Frontal cortex (tissue), 4 donors: ENCODE measurements at places on chromosomes 1 and 21. TPM values are rescaled to one million over a fixed set of nuclear protein-coding genes. Genes with fewer than 3 reads are reported as not detected.

ITLN2 gene
- total RNA-seq = not detected

CALML6 gene
- not detected for total RNA-seq

OR2T2 gene
- total RNA-seq = not detected

DNA sequence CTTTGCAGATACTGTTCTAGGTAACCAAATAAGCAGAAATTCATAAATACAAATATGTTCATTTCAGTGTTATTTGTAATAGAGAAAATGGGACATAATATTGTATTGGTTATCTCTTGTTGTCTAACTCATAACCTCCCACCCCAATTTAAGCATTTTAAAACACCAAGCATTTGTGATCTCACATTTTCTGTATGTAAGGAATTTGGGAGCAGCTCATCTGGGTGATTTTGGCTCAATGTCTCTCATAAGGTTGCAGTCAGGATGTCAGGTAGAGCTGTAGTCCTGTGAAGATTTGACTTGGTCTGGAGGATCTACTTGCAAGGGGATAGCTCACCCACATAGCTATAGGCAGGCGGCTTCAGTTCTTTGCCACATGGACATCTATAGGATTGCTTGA is 29.5 kb downstream of the CEP350 start:
- DNase-seq = no peak

DNA sequence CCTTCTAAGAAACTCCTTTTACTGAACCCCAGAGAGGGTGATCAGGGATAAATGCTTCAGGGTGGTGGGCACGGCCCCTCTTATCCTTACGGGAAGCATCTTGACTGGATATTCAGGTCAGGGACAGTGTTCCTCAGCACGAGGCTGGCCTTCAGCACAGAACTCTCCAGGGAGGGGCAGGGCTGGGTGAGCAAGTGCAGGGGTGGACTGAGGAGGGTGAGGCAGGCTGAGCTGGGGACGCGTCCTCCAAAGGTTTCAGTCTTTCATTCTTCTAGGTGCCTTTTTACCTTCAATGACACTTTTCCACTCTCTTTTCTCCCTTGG is 52.3 kb downstream of the RASSF5 start:
- DNase-seq = no peak

- no peak for DNase-seq
Observed at GRCh38 chr1:235226933-235227332, 65.9 kb upstream of the RBM34 start.

- DNase-seq = no peak
Observed at GRCh38 chr1:16083486-16083885, 10.0 kb upstream of the FAM131C start.

- DNase-seq = no peak
Observed at GRCh38 chr1:9654834-9655723, 3.5 kb downstream of the PIK3CD start.

DNA sequence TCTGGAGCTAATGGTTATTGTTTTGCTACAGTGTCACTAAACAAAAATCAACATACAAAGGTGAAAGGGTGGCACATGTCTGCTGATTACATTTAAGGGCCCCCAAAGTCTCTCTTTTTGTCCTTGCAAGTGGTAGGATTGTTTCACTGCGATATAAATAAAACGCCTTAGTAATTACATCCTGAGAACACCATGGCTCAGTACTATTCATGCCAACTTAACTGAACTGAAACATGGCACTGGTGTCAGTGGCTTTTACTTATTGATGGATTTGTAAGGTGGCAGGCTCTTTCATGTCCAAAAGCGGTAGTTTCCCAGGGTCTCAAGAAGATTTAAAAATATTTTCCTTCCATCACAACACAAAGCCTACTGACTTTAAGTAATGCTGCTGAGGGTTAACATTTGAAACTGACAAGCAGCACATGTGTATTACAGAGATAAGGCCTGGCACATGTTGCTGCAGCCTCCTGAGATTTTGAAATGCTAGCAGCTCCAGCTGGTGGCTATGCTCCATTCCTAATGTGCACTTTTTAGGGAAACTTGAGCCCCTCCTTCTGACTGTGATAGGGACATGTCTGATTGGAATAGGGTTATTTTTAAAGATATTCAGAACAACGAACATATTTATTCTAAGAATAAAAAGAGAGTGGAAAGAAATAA is 86.8 kb downstream of the ATP1B1 start:
- DNase-seq = no peak

DNA sequence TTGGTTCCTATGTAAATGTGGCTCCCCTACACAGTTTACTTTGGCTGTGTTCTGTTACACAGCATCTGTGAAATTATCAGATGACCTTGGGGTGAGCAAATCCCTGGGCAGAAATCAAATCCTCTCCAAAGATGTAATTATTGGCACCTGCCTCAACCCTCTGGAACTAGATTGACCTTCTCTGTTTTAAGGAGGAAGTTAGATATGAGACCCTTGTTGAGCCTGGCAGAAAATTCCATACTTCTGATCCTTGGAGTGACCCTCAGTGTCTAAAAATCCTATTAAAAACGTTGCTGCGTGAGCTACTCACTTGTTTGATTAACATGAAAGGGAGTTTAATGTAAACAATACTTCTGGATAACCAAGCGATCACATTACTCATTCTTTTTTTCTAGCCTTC is 122.0 kb downstream of the CLIC6 start:
- no peak for DNase-seq

DNA sequence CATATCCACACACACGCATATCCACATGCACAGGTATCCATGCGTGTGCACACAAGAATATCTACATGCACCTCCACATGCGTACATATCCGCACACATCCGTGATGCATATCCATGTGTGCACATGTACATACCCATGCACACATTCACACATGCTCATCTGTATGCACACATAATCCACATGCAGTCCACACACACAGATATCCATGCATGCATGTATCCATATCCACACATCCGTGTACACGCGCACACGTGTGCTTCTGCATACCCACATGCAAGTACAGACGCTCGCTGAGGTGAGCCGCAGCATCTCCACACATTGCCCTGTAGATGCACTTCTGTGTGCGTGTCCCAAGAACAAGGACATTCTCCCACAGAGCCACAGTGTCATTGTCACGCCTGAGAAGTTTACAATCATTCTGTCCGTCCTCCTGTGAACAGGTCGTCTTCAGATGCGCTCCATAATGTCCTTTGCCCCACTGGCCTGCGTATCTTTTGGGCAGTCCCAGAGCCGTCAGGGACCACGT is 43.4 kb downstream of the COL18A1 start:
- no peak for DNase-seq

- no peak for DNase-seq
Observed at GRCh38 chr1:169867012-169867675, 26.6 kb downstream of the SCYL3 start.

DNA sequence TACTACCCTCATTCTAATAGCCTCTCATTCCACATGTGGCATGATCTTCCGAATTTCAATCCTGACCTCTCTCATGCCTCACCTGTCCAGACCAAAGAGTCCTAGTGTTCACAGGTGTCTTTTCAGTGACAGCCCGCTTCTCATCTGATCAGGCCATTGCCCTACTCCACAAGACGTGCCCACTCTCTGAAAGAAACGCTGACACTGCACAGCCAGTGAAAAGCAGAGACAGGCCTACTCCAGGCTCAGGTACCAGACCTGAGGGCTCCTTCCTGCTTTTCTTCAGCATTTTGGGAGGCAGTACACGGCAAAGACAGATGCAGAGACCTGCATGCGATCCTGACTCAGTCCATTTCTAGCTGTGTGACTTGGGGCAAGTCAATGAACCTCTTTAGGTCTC is 43.0 kb downstream of the SUSD4 start:
- no peak for DNase-seq
